ENCODE measurements at places on chromosomes 12 and 14.

GRCh38 chr12:47709237-47709636 is 3.4 kb upstream of the RPAP3 start:
- no peak for DNase-seq

DNA sequence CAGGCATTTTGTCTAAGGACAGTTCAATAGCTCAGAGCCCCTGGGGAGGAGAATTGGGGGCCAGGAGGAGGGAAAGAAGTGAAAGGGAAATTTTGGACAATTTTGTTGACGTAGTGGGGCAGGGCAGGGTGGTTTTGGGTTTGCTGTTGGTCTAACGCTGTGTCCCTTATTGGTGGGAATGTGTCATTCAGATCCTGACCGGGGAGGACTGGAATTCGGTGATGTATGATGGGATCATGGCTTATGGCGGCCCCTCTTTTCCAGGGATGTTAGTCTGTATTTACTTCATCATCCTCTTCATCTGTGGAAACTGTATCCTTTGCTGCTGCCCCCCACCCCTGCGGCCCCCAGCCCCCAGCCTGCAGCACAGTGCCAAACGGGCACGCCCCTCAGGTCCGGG is 212.1 kb upstream of the FKBP4 start:
- no peak for DNase-seq

DNA sequence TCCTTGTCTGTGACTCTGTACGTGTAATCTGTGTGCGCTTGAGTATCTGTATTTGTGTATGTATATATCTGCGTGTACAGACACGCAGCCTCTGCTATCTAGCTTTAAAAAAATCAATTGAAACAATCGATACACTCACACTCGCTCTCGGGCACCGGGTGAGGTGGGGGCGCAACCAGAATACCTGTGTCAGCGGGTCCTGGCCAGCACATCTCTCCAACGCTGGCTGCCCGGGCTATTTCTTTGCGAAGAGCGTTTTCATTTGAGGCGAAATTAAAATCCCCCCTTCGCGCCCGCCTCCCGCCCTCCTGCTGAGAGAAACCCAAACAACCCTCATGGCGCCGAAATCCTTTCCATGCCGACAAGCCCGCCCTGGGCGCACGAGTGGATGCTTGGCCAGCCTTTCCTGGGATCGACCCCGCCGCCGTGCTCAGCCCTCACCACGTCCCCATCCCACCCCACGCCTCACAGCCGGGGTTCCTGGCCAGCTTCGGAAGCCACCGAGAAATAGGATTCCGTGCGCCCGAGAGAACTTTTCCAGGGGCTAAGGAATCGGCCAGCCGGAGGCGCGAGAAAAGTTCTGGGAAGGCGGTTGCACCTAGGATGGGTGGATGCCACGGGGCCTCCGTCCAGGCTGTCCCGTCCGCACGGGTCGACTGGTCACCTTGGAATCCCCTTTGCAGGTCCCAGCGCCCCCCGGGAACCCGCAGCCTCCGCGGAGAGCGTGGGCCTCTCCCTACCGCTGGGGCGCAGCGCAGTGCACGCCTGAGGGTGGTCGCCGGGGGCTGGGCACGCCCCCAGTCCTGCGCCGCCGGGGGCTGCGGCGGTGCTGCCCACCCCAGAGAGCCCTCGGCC is 1.0 kb downstream of the ZDHHC22 start:
- DNase-seq, result no peak

GRCh38 chr12:32066206-32066605 is 40.4 kb upstream of the BICD1 start:
- DNase-seq, result no peak

DNA sequence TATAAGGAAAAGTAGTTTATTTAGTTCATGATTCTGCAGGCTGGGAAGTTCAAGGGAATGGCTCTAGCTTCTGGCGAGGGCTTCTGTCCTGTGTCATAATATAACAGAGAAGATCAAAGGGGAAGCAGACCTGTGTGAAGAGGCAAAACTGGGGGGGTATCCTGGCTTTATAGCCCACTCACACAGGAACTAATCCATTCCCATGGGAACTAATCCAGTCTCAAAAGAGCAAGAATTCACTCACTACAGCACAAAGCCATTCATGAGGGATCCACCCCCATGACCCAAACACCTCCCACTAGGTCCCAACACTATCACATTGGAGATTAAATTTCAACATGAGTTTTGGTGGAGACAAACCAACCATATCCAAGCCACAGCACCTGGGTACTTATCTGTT is 6.9 kb downstream of the ALDH6A1 start:
- no peak for DNase-seq

GRCh38 chr12:107352347-107353081 is 259.2 kb upstream of the CRY1 start:
- no peak for DNase-seq

Measured in mesothelial cell of epicardium (in vitro differentiated cells).